ENCODE measurements at places on chromosomes 11 and 22.
A peak's percentile ranks its signal among the peaks of the same experiment; 100 is the strongest.

- DNase-seq = no peak
Measured at GRCh38 chr11:124605719-124606118, 5.5 kb upstream of the PANX3 start.

DNA sequence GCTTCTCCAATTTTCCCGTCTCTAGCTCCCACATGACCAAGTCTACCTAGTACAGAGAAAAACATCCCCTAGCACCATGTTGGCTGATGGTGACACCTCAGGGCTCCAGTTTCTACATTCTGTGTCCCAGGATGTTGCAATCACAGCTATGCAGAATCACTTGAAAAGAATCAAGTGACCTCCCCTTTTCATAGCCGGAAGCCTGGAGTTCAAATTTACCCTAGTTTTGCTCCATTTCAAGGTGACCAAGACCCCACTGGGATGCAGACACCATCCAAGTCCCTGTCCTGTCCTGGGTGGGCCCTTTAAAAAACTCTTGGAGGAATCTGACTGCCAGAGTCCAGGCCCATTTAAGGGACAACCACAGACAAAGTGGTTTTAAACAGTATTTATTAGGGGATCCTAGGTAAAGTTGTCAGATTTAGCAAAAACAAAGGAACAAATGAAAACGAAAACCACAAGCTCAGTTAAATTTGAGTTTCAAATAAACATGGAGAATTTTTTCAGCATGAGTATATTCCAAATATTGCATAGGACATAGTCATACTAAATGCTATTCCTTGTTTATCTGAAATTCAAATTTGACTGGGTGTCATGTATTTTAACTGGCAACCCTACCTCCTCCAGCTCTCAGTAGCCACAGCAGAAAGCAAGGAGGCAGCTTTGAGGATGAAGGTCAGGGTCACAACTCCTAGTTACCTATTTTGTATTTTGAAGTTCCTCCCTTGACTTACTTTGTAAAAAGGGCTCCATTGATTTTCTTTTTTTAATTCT lies 52.4 kb downstream of the MIAT start:
- no peak for DNase-seq

GRCh38 chr11:119481021-119481666 lies 58.2 kb upstream of the THY1 start:
- peak; percentile 74 for DNase-seq

DNA sequence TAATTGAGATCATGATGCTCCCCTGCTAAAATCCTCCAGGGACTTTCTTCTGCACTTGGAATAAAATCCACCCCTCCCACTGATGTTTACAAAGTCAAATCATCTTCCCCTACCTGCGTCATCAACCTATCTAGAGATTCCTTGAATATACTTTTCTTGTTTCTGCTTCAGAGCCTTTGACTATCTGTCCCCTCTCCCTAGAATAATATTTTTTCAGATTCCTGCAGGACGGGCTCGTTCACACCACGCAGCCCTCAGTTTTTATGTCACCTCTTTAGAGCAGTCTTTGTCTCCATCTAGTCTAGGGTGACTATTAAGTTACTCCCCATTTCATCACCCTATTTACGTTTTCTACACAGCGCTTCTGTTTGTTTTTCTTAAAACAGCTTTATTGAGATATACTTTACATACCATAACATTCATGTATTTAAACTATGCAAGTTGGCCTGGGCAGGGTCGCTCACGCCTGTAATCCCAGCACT lies 94.8 kb upstream of the SESN3 start:
- no peak for DNase-seq

DNA sequence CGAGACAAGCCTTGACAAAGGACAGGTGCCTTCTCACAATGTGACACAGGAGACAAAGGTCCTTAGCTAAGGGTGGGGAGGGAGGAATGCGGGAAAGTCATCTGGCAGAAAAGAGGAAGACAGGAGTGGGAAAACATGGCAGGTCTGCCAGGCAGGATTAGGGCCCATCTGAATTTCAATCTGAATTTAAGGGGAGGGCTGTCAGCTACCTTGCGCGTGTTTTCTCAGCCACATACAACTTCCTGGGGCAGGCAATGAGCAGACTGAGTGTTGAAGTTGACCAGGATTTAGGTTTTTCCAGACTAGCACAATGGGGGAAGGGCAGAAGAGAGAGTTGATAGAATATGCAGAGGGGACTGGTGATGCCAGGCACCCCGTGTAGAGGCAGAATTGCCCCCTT lies 66.7 kb upstream of the LARGE1 start:
- DNase-seq = no peak

GRCh38 chr11:118145285-118146227 lies 7.1 kb downstream of the SCN4B start:
- peak; percentile 93 for DNase-seq

DNA sequence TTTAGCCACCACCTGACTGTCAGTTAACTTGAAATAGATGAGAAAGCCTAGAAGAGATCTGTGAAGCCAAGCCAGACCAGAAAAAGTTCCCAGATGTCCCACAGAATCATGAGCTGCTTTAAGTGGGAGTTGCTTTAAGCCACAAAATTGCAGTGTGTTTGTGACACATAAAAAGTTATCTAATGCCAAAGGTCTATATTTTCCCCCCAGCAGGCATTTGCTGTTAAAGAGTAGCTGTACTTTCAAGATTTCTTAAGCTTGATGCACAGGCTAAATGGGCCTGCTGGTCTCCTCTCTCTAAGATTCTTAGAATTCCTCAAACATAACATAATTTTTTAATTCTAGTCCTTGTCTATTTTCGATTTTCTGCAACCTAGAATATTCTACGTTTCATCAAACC lies 825.7 kb downstream of the FAM181B start:
- no peak for DNase-seq

- DNase-seq = no peak
Measured at GRCh38 chr11:92627615-92628256, 341.7 kb upstream of the MTNR1B start.

DNA sequence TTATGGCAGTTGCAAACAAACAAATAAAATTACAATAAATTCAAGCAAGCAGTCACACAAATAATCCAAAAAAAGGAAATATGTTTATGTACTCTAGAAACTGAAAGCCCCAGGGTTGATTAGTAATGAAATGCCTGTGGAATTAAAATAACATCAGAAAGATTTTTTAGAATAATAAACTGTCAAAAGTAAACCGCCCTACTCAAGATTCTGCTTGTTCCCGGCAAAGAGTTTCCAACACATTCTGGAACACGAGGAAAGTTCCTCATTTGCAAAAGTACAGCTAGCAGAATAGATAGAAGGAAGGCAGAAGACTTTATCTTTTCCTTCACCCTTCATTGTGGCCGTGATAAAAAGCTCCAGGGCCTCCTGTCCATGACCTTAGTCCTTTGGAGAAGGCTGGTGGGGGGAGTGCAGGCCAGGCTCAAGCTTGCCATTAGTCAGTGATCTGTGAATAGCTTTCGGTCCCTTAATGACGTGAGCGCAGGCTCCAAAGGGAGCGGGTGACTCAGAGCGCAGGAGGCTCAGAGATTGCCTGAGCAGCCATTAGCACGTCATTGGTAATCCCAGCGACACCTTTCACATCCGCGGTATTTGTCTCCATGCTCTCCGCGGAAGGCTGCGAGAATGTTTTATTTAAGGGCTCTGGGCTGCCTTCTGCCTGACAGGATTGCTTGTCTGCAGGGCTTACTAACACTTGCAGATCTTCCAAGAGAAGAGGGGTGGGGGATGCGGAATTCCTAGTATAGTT lies 458.3 kb downstream of the METTL15 start:
- peak; percentile 46 for DNase-seq

DNA sequence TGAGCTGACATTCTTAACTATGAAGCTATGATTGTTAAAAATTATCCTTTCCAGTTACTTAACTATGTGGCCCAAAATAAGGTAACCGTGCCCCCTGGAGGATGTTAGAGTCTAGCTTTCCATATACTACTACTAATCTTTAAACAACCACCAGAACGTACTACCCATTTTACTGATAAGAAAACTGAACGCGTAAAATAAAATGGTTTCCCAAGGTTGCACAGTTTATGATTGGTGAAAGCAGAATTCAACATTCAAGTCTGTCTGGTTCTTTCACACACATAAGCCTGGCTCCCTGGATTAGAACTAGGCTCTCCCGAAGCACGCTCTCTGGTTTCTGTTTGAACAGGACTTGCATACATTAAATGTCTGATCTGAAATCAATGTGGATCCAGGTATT lies 437.8 kb upstream of the CCDC90B start:
- peak; percentile 40 for DNase-seq

DNA sequence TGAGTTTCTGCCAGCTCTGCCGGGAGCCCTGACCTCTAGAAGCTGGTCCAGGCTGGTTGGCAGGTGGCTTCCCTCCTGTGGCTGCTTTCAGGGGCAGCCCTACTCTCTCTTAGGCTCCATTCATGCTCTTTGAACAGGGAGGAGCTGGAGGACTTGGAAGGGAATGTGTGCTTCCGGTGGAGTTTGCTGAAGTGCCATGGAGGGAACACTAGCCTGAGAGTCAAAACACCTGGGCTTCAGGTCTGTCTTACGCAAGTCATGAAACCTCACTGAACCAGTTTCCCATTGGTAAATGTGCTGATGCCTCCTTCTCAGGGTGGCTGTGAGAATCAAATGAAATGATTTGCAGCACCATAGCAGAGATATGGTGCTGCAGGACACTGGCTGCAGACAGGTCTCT lies 224.5 kb downstream of the KIRREL3 start:
- no peak for DNase-seq

DNA sequence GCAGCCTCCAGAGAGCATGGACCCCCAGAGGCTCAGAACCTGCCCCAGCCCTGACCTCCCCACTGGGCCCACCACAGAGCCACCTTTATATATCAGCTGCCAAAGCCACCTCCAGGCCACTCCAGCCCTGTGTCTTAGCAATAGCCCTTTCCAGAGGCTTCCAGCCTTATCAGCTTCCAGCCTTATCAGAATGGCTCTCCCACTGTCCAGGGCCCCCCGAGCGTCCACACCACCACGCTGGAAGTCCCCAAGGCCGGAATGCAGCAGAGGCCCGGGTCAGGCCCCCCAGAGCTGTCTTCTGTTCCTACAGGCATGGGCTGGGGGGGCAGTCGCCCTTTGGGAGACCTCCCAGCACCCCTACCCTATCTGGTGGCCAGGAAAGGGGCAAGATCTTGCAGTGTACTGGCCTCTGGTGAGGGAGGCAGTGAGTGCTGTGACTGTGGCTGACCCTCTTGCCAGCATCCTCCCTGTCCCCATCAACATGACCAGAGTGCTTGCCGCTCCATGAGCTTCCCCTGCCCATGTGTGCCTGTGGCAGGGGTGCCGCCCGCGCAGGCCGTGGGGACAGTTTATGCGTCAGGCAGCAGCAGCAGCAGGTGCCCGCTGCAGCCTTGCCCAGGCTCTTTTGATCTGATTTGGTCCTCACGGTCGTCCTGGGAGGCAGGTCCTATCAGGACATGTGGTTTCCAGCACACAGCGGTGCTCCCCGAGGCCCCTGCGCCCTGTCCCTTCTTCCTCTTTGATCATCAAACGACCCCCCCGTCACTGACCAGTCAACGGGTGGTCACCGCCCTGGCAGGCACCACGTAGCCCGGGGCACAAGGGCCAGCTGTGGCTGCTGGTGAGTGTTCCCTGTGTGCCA lies 15.9 kb downstream of the OSBPL5 start:
- DNase-seq = no peak

- peak; percentile 76 for DNase-seq
Measured at GRCh38 chr22:36156515-36157419, 3.8 kb downstream of the APOL3 start.

DNA sequence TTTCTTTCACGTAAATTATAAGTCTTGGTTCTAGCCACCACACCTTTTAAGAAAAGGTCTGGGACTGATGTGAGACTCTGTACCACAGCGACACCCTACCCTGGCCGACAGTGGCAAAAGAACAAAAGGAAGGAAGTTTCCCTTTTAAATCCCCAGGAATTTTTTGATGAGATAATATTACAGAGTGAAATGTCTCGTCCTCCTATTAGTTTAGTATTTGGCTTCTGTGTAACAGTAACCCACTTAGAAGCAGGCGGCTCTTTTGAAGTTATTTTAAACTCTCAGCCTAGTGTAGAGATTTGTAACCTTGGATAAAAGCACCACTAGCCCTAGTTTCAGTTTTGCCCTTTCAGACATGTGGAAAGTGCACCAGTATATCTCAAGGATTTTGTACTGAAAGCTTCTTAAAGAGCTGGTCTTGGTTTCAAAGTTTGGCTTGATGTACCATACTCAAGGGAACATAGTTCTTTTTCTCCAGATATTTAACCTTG lies 84.1 kb downstream of the C22orf31 start:
- no peak for DNase-seq

DNA sequence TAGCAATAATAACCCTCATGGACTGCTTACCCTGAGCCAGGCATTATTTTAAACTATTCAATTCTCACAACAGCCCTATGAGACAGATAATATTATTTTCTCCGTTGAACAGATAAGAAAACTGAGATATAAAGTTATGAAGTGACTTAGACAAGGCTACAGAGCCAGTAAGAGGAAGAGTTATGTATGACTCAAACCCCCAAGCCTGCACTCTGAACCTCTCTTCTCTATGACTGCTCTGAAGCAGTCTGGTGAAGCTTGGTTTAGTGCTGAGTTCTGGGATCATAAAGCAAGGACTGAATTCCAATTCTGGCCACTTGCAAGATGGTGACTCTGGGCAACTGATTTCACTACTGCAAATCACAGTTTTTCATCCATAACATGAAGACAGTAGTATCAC lies 34.5 kb downstream of the TNKS1BP1 start:
- DNase-seq = no peak

GRCh38 chr11:117932426-117932825 lies 3.2 kb upstream of the TMPRSS13 start:
- DNase-seq = no peak

DNA sequence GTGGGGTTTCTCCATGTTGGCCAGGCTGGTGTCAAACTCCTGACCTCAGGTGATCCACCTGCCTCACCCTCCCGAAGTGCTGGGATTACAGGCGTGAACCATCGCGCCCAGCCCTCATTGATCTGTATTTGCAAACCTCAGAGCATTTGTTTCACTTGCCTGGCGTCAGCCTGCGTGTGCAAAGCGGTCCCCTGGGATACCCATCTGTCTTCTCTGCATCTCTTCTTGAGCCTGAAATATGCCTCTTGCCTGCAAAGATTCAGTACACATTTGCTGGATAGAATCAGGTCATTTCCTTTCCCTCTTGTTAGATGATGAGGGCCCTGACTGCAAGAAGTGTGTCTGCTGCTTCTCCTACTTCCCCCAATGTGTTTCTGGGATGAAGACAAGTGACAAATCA lies 1291.0 kb downstream of the TBC1D22A start:
- no peak for DNase-seq

- no peak for DNase-seq
Measured at GRCh38 chr22:35728639-35729308, 11.1 kb downstream of the APOL5 start.

DNA sequence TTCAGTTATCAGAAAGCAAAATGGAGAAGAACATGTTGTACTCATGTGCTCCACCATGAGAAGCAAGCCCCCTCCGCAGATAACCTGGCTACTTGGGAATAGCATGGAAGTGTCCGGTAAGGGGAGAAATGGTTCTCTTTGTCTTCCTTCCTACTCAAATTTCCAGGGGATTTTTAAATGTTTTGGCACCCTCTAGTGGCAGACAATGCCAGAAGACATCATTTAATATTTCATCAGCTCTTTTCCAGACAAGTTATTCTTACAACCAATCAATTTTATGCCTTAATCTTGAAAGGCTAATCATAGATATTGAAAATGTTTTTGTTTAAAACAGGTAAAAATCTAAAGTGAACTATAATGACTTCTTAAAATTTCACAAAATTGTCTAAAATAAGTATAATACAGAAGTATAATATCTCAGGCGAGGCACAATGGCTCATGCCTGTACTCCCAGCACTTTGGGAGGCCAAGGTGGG lies 15.7 kb downstream of the CRTAM start:
- peak; percentile 50 for DNase-seq

- peak; percentile 86 for DNase-seq
Measured at GRCh38 chr11:72703267-72704008, 29.2 kb upstream of the PDE2A start.

- DNase-seq = no peak
Measured at GRCh38 chr11:60918251-60918938, 4.4 kb downstream of the TMEM109 start.
